ENCODE measurements at places on chromosomes 3 and 15.

GRCh38 chr15:78211189-78211921, 23.0 kb downstream of the ACSBG1 start:
- no peak for DNase-seq

- no peak for DNase-seq
These were observed 78.4 kb downstream of the NR2E3 start for GRCh38 chr15:71888797-71889196.

GRCh38 chr3:65810302-65810701, 228.4 kb downstream of the MAGI1 start:
- DNase-seq, result no peak

GRCh38 chr15:96893159-96893906, 562.8 kb downstream of the NR2F2 start:
- DNase-seq, result no peak

- DNase-seq, result no peak
These were observed 17.8 kb downstream of the PLD1 start for GRCh38 chr3:171792531-171792930.

GRCh38 chr15:79406210-79406609, 25.9 kb upstream of the MINAR1 start:
- no peak for DNase-seq

GRCh38 chr3:190183121-190183520, 62.4 kb upstream of the P3H2 start:
- no peak for DNase-seq

GRCh38 chr15:76038512-76038911, 21.3 kb upstream of the TMEM266 start:
- no peak for DNase-seq

DNA sequence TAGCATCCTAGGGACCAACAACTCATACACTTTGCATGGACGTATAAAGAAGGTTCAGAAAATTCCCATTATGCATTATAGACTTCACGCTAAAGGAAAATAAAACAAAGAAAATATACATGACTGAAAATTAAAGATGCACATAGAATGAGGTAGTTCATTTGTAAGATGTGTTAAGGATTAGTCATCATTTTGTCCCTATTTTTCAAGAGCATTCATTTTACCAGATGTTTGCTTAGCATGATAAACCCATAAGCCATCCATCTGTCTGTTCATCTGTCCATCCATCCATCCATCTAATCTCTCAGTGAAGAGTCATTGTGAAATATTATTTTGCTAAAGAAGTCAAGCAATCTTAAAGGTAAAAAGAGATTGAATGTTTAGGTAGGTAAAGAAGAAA, 80.3 kb downstream of the TFG start:
- no peak for DNase-seq

DNA sequence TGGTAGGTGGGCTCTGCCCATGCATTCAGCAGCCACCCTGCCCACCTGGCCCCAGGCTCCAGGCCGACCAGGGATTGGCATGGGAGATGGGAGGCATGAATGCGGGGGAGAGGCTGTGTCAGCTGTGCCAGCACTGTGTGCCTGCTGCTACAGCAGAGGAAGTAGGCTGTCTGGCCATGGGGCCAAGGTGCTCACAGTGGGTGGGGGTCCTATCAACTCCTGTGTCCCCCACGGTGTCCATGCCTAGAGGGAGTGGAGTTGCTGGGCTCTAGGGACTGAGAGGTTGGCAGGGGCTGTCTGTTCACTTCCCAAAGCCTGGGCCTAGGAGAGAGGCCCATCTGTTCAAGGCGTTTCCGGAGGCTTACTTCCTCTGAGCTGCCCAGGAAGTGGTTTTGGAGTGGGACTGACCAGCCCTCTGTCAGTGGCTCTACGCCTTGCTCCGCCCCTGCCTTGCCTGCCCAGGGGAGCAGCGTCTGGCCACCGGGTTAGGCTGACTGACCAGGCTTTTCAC, 5.8 kb downstream of the PRKCD start:
- DNase-seq, result no peak

DNA sequence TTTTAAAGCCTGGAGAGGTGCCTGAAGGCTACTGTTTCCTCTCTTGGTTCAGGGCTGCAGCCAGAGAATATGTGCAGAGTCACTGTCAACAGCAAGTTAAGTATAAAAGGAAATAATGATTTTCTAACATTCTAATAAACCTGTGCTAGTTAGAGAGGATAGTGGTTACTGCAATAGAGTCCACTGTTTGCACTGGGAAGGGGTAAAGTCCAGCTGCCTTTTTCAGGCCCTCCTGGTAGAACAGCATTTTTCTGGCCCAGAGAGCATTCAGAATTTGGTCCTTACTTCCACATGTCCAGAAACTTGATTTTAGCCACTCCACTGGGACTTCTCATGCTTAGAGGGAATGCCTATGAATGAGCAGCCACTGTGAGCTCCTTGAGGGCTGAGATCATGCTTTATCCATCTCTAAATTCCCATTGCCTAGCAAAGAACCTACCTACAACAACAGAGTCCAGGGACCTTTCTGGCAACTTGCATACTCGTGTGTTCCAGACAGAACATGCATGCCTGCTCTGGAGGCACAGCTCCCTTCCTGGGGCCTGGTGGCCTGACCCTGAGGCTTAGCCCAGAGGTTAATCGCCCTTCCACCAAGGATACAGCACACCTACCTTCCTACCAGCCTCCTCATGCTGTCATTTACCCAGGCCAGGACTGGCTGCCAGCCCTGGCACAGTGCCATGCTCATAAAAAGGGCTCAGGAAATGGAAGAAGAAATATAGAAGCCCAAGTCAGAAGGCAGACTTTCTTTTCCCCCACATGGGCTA, 50.3 kb upstream of the ATP13A3 start:
- DNase-seq, result no peak

DNA sequence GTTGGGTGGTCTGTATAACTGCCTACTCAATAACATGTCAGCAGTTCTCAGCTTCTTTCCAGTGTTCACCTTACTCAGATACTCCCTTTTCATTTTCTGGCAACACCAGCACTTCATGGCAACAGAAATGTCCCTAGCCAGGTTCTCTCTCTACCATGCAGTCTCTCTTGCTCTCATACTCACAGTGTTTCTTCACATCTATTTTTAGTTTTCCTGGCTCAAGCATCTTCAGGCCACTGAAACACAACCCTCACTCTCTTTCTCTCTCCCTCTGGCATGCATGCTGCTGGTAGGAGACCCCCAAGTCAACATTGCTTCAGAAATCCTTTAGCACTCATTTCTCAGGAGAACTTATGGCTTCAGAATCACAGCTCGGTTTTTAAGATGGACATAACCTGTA, at the start of gene CAPN3:
Gene CAPN3 (plus strand): TSS at position 253 of the 400 bp plus-strand sequence. CDS start 305 bp downstream, outside the sequence.
- DNase-seq, result no peak

DNA sequence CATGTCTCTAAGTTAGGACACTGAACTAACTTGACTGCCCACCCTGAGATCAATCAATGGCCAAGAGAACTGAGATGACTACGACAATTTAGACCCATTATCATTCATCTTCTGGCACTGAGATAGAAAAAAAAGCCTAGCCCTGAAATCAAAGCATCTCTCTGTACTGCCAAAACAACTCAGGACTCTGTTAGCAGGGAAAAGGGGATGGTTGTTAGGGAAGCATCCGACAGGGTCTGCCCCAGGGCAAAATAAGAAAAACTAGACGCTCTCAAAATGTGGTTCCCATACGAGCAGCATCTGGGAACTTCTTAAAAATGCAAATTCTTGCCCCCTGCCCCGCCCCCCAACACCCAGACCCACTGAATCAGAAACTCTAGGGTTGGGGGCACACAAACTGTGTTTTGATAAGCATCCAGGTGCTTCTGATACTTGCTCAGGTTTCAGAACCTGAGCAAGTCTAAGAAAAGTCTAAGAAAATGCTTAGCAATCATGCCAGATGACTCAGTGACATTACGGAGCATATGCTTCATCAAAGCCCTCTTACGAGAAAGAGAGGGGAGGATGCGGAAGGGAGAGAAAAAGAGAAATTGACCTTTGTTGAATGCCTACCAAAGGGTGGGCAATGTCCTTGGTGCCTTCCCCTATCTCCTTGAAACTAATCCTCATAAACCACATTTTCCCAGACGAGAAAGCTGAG, 172.8 kb upstream of the HES1 start:
- DNase-seq, result no peak

DNA sequence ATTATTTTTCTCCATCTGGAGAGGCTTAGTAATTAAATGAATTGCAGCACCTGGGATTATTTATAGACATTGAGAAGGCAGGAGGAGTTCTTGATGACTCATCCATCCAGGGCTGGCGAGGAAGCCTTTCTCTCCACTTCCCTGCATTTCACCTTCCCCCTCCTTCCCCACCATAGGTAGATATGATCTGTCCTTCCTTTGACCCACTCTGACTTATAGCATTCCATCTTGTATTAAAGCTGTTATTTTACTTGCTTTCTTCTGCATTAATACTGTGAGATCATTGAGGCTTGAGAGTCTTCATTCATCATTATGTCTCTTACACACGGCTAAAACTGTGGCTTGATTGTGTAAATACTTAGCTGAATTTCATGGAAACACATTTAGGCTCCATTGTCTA, 288.8 kb downstream of the FEZF2 start:
- DNase-seq, result no peak

DNA sequence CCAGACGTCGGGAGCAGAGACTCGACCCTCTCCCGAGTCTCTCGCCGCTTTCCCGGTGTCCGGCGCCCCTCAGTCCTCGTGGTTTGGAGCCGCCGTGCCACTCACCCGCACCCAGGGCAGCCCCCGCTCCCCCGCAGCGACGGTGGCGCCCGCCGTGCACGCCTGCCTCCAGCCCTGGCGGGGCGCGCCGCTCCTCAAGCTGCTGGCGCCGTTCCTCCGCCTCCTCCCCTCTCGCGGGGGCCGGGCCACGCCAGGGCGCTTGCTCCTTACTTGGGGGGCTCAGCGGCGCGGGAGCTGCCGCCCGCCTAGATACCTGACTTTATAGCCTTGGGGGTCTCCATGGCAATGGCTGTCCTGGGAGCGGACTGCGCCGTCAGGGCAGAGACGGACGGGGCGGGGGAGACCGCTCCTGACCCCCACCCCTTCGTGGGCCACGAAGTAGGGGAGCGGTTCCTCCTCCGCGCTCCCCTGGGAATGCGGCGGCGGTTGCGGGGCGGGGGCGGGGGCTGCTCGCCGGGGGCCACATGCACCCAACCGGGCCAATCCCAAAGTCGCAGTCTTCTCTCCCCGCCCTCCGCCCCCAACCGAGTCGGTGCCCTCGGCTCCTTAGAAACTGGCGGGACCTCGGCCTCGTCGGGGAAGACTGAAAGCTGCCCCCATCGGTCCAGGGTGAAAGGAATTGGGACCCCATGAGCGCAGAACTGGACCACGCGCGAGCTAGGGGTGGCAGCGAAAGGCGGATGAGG, at the start of gene ANKRD63:
Gene ANKRD63 (minus strand): TSS at position 196 of the 746 bp plus-strand sequence. CDS start 478 bp downstream, outside the sequence.
- DNase-seq, result no peak

DNA sequence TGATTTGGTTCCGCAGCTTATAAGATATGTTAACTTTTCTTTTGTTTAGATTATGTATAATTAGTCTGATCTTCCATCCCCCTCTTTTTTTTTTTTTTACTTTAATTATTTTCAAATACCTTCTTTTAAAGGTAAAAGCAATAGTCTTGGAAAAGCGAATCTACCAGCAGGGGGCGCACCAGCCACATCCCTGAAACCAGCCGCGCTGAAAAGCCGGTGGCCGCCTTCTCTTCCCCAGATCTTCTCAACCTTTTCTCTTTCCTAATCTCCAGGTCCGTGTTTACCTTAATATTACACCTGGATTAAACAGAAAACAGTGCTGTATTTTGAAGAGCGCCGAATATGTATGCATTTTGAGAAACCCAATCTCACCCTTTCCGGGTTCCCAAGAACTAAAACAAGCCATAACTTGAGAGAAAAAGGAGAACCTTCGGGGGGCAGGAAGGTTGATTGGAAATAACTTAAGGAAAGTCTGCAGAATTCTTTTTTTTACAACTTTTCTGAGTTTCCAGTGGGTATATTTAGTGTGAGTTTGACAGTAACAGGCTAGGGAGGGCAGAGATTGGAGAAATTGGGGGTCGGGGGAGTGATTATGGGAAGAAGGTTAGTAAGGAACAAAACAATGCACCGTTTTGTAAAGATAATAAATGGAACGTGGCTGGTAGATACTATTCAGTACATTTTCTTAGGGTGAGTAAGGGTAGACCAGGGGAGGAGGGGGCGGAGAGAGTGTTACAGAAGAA, 2.0 kb upstream of the SOX2 start:
- peak; percentile 29 for DNase-seq

DNA sequence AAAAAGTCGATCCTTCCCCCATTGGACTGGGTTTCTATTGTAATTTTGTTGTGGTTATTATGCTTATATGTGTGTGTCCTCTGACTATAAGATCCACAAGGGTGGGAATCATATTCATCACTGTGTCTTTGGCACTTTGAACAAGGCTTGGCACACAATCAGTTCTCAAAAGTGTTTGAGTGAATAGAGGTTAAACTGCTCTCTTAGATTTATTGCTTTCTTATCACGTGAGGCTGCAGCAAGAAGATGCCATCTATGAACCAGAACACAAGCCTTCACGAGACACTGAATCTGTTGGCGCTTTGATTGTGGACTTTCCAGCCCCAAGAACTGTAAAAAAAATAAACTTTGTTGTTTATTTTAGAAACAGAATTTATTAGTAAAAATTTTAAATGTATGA, 295.0 kb upstream of the MDFIC2 start:
- DNase-seq, result no peak

DNA sequence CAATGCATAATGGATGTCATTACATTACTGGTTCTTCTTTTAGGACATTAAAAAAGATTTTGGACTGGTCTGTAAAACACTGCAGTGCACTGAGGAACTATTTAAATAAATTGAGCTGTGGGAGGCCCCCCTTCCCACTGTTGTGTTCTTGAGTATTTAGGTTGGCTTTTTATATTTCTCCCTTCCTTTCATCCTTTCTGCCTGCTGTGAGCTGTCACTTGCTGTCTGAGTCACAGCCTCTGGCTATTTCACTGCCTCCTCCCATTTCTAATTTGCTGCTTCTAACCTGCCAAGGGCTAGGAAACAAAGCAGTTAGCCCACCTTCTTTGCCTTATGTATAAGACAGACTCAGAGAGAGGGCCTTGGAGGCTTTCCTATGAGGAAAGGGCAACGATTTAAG, 89.0 kb upstream of the FNDC3B start:
- no peak for DNase-seq

DNA sequence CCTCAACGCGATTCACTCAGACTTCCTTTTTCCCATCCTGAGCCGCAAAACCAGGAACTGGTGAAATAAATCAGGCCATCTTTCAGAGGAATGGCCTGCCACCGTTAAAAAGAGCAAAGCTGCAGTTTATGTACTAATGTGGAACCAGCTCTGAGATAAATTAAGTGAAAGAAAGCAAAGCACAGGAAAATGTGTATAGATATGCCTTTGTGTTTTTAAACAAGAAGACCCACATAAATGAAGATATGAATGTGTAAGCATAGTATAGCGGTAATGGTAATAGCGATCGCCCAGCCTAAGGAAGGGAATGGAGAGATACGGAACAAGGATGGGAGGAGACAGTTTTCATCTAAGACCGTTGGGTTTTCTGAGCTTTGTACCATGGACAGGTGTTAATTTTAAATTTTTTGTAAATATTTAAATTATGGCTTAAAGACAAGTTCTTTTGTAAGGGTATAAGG, 30.8 kb upstream of the RPN1 start:
- no peak for DNase-seq

GRCh38 chr3:154218728-154219127, 97.5 kb downstream of the ARHGEF26 start:
- no peak for DNase-seq

- no peak for DNase-seq
These were observed 141.0 kb upstream of the MYRIP start for GRCh38 chr3:39668420-39668819.

GRCh38 chr3:8077126-8077525, 424.5 kb upstream of the LMCD1 start:
- no peak for DNase-seq

Measured in stimulated activated CD8-positive, alpha-beta memory T cell treated with anti-CD3 and anti-CD28 coated beads, Interleukin-7, amount 100 ng/mL, for 1 hour (primary cell).